Activated CD4-positive, alpha-beta T cell treated with anti-CD3 and anti-CD28 coated beads, Interleukin-2, amount 10 ng/mL, durations not matched to agents 24 days and 14 days (primary cell): ENCODE measurements at places on chromosomes 5 and 9. TPM values are rescaled to one million over a fixed set of nuclear protein-coding genes. Genes with fewer than 3 reads are reported as not detected.

DNA sequence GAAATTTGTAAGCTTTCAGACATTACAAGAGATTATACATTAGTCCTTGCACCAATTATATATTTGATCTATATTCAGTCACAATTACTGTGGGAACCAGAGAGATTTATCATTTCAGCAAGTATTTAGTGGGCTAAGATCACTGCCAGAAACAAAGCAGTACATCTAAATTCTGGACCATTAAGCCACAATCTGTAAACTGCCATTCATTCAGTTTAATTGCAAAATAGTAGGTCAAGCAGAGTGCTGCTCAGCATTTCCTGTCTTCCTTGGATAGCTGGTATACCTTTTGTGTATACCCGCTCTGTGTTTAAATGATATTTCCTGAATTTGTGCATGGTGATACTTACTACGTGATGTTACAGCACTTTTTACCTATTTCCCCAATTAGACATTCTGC is 42.6 kb downstream of the CDH10 start:
- H3K4me1 ChIP-seq, result no peaks in the 10 kb centered on the region
- no peak overlapping the region for H3K4me3 ChIP-seq
- no peak overlapping the region for H3K27ac ChIP-seq

GRCh38 chr9:133772581-133772980 is 34.4 kb upstream of the SARDH start:
- no peak overlapping the region for H3K27ac ChIP-seq
- no peaks in the 10 kb centered on the region for H3K27me3 ChIP-seq
- no peak for DNase-seq
- H3K36me3 ChIP-seq, result peaks cover 1% of the 10 kb centered on the region
- H3K4me1 ChIP-seq, result no peaks in the 10 kb centered on the region

GRCh38 chr9:69645488-69645887 is 26.7 kb downstream of the APBA1 start:
- H3K4me3 ChIP-seq, result no peak overlapping the region
- H3K4me1 ChIP-seq, result no peaks in the 10 kb centered on the region
- H3K27me3 ChIP-seq, result peaks cover 5% of the 10 kb centered on the region
- H3K27ac ChIP-seq, result no peak overlapping the region

DNA sequence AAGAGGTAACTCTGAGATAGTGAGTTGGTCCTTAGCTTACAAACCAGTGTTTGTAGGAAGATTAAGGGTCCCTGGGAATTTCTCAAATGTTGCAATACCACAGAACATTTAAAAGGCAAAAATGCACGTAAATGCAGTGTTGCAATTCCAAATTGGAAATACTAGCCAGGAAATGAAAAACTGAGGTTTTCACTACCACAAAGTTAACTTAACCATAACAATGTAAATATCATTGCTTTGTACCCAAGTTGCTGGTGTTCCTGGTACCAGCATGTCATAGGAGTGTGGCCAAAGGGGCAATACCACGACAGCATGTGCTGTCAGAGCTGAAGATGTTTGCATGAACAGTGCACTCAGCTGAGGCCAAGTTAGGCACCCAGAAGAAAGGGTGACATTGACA is 382.9 kb downstream of the GLIS3 start:
- H3K4me3 ChIP-seq, result no peak overlapping the region
- H3K4me1 ChIP-seq, result no peaks in the 10 kb centered on the region
- no peak for DNase-seq

- no peaks in the 10 kb centered on the region for H3K36me3 ChIP-seq
- H3K4me1 ChIP-seq, result no peaks in the 10 kb centered on the region
Measured at GRCh38 chr9:95773053-95773418, 102.5 kb upstream of the ERCC6L2 start.

DNA sequence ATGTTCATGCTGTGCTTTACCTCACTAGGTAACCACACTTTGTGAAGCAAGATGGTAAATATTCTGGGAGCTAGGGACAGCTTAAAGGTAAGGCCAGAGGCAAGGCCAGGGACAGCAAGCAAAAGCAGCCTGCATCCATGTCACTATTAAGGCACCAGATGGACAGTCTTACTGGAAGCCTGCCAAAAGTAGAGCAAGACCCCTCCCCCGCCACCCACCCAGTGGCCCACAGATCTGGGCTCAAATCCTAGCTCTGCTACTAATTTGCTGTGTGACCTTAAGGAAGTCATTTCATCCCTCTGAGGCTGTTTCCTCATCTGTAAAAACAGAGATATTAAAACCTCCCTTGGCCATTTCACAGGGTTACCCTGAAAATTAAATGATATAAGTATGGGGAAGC is 13.2 kb upstream of the ERMP1 start:
- no peaks in the 10 kb centered on the region for H3K27me3 ChIP-seq
- H3K36me3 ChIP-seq, result peaks cover 19% of the 10 kb centered on the region
- peak overlapping the region; percentile 81 for H3K27ac ChIP-seq
- no peak overlapping the region for H3K4me3 ChIP-seq

- H3K4me1 ChIP-seq, result no peaks in the 10 kb centered on the region
- H3K36me3 ChIP-seq, result no peaks in the 10 kb centered on the region
- no peak overlapping the region for H3K4me3 ChIP-seq
- DNase-seq, result no peak
- no peak overlapping the region for H3K27ac ChIP-seq
Measured at GRCh38 chr5:135693371-135693955, 114.7 kb upstream of the CXCL14 start.

DNA sequence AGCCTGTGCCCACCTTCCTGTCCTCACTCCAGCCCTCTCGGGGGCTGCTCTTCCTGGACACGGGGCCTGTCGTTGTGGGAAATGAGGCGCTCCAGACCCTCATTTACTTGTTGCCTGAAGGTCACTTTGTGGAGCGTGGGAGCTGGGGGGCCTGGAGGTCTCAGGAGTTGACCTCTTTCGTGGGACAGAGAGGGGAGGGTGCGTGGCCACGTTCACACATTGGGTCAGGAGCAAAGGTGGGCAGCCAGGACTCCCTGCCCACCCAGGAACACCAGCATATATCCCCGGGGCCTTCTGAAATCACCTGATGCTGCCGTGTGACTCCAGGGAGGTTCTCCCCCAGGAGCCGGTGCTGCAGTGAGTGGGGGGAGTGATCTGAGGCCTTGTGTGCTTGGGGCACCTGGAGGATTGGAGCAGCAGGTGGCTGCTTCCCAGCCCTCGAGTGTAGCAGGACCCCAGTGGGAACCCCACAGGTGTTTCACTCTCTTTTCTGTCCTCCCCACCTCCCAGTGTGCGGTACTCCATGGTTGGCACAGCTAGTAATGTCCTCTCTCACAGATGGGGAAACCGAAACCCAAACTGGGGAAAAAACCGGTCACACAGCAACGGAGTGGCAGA is 20.3 kb downstream of the NCS1 start:
- no peaks in the 10 kb centered on the region for H3K4me1 ChIP-seq
- DNase-seq, result no peak

GRCh38 chr5:17897776-17898175 is 263.5 kb downstream of the TAF11L14 start:
- H3K4me1 ChIP-seq, result no peaks in the 10 kb centered on the region
- no peak overlapping the region for H3K4me3 ChIP-seq
- no peak for DNase-seq
- H3K36me3 ChIP-seq, result no peaks in the 10 kb centered on the region
- H3K27ac ChIP-seq, result no peak overlapping the region

DNA sequence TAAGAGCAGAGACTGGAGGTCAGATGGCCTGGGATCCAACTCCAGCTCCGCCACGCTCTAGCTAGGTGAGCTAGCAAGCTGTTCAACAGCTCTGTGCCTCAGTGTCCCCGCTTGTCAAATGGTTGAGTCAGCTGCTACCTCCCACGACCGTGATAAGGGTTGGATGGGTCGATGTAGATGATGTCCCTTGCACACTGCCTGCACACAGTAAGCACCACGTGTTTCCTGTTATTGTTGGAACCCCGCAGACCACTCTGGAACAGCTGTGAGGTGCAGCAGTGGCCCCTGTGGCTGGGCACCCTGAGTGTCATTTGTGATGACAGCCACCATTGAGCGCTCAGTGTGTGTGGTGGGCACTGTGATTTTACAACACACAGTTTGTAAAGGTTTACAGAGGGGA is 54.0 kb upstream of the CTSL start:
- peaks cover 3% of the 10 kb centered on the region for H3K4me1 ChIP-seq
- no peak overlapping the region for H3K27ac ChIP-seq
- no peaks in the 10 kb centered on the region for H3K27me3 ChIP-seq
- H3K4me3 ChIP-seq, result no peak overlapping the region
- H3K36me3 ChIP-seq, result no peaks in the 10 kb centered on the region

DNA sequence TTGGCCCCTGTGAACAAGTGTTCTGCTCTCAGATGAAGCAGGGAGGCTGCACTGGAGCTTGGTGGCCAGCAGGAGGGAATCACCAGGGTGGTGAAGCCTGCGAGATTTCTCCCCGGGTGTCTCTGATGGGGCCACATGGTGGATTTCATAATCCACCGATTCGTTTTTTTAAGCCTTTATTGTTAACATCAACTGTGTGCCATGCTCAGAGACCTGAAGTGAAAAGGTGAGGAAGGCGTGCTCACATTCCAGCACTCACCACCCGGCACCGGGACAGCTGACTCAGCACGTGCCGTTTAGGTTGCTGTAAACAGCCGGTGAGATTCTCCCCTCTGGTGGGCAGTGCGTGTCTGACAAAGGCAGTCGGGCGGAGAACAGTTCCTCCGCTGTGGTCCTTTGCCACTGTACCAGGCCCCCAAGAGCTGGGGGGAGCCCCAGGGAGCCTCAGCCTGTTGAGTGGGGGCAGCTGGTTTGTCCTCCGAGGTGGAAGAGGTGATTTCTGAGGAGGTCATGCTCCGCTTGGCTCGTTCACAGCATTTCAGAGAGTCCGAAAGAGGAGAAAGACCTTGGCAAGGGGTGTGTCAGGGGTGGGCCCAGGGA is 12.7 kb upstream of the AHRR start:
- no peak overlapping the region for H3K4me3 ChIP-seq
- no peak for DNase-seq
- H3K4me1 ChIP-seq, result no peaks in the 10 kb centered on the region
- H3K27me3 ChIP-seq, result no peaks in the 10 kb centered on the region

DNA sequence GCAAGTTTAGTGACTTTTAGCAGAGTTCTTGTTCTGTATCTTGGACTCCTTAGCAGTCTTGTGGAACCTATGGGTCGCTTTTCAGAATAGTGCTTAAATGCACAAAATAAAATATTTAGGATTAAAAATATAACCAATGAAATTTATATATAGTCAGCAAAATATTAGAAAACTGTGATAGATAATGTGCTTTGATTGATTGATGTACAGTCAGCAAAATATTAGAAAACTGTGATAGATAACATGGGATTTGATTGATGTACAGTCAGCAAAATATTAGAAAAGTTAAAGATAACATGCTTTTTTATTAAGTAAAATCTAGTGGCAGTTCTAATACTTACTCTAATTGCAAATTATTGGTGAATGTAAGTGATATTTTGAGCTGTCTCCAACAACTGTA is 16.1 kb downstream of the PALM2AKAP2 start:
- no peak overlapping the region for H3K27ac ChIP-seq
- H3K4me1 ChIP-seq, result no peaks in the 10 kb centered on the region
- DNase-seq, result no peak
- H3K4me3 ChIP-seq, result no peak overlapping the region

- H3K27ac ChIP-seq, result no peak overlapping the region
- no peaks in the 10 kb centered on the region for H3K27me3 ChIP-seq
- peaks cover 4% of the 10 kb centered on the region for H3K4me1 ChIP-seq
- DNase-seq, result no peak
Measured at GRCh38 chr9:112833081-112833480, 57.6 kb downstream of the SLC46A2 start.

DNA sequence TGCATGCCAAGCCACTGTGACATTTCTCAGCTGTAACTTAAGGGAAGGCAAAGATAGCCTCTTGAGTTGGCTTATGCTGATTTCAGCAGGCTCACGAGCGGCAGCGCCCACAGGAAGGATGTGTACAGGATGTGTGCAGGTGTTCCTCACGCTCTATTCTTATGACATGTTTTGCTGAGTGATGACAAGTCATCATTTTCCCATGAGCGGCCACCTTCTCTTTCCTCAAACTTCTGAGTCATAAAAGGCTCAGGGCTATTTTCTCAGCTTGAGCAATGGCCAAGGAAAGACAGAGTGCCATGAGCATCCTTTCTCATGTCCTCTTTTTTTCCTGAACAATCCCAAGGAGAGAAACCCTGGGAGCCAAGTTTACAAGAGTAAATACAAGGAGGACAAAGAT is 365.9 kb downstream of the PLK2 start:
- H3K4me3 ChIP-seq, result no peak overlapping the region
- no peak overlapping the region for H3K27ac ChIP-seq
- no peaks in the 10 kb centered on the region for H3K36me3 ChIP-seq
- H3K27me3 ChIP-seq, result no peaks in the 10 kb centered on the region
- peak; percentile 61 for DNase-seq
- H3K4me1 ChIP-seq, result no peaks in the 10 kb centered on the region

DNA sequence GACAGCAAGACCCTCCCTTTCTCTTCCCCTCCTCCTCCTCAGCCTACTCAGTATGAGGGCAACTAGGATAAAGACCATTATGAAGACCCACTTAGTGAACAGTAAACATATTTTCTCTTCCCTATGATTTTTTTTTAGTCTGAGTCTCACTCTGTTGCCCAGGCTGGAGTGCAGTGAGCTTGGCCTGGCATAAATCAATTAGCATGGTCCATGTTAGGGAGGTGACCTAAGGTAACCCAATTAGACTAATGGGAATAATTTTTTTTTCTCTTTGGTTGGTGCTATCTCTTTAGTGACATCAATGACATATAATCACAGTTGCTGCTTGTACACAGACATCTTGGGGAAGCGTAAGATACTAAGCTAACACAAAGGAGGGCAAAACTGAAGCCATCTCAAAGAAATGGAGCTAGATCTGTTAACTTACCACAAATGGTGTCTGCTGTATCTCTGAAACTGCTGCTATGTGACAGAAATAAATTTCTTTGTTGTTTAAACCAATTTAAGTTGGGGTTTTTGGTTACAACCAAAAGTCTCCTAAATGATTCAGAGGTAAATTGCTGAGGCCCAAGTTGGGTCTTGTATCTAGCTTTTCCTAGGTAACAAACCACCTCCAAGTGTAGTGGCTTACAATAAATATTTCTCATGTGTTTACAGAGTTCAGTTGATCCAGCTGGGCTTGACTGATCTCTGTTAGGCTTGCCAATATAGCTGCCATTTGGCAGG is 13.3 kb downstream of the PKD2L2 start:
- peaks cover 10% of the 10 kb centered on the region for H3K27me3 ChIP-seq
- H3K36me3 ChIP-seq, result no peaks in the 10 kb centered on the region
- no peak overlapping the region for H3K27ac ChIP-seq
- H3K4me3 ChIP-seq, result no peak overlapping the region
- no peak for DNase-seq

The BOD1 gene
- total RNA-seq, result 31.2 and 32.6 TPM in 2 replicates

The SLC34A1 gene
- not detected in 2 replicates for total RNA-seq

The DMAC1 gene
- 44.2 and 51.6 TPM in 2 replicates for total RNA-seq

The RAPGEF1 gene
- 150 and 153 TPM in 2 replicates for total RNA-seq

The ARSI gene
- total RNA-seq, result not detected in 2 replicates

The IL17B gene
- total RNA-seq, result not detected in 2 replicates

The CARD19 gene
- total RNA-seq, result 44.0 TPM in 2 replicates

The TRIP13 gene
- 47.5 and 52.6 TPM in 2 replicates for total RNA-seq

The C5orf58 gene
- not detected in 2 replicates for total RNA-seq

The LIX1 gene
- not detected in 2 replicates for total RNA-seq

The NUTM2G gene
- total RNA-seq, result not detected in 2 replicates
